Activated gamma-delta T cell treated with anti-CD3 and anti-CD28 coated beads, Interleukin-2, amount 50 U/mL, for 16 hours (primary cell): ENCODE measurements at places on chromosomes 4 and X.
A peak's percentile ranks its signal among the peaks of the same experiment; 100 is the strongest.

- no peak for DNase-seq
Measured at GRCh38 chr4:74635490-74636123, 158.7 kb downstream of the BTC start.

- no peak for DNase-seq
Measured at GRCh38 chrX:143455046-143455445, 62.2 kb downstream of the SPANXN3 start.

DNA sequence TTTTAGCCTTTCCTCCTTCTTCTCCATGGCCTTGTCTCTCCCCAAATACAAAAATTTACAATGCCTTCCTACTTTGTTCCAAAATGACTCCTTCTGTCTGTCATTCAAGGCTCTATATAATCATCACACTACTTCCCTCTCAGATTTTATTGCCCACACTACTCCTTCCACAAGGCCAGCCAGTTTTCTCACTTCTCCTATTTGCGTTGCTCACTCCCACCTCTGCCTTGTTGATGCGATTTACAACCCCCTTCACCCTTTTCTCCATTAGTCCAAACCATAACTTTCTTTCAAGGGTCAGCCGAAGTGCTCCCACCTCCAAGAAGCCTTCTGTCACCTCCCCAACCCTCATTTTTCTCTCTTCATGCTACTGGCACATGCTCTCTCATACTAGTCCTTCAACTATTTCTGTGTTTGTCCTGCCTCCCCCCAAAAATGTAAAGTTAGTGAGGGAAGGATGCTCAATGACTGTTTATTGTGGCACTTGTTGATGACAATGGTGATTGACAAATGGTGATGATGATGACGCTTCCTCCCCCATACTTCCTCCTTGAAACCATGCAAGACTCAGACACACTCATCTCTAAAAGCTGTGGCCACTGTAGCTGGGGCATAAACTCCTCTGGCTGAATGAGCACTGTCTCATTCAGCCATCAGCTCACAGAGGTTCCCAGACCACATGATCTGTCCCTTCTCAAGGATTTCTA, 2.7 kb upstream of the XKRX start:
- no peak for DNase-seq

DNA sequence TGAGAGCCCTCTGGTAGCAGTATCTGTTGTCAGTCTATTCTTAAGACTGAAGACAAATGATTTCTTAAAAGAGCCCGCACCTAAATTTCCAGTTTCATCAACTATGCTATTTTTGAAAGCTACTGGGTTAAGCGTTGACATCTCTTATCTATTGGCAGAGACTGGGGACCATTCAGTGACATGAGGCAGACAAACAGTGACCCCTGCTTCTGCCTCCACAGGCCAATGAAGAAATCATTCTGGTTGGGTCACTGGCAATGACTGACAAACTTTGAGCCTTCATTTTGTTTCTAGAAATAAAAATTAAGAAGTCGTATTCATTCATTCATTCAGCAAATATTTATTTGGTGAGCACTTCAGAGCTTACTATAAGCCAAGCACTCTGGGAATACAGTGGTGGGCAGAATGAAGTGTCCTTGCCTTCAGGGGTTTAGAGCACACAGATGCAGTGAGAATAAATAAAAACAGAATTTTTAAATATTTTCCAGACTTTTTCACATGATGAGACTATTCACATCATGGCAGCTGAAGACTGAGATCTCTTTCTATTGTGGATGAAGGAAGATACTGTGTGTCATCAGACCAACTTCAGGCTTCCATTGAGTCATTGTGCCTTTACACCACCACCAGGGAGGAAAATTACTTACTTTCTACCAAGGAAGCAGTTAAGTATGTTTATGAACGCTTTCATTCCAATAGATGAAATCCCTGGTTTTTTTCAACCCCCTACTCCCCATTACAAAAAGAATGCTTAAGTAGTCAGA, 36.0 kb downstream of the SORBS2 start:
- DNase-seq: no peak

GRCh38 chrX:19742826-19743225, 144.6 kb downstream of the SH3KBP1 start:
- no peak for DNase-seq

- DNase-seq: no peak
Measured at GRCh38 chr4:105066401-105066800, 80.3 kb upstream of the TET2 start.

DNA sequence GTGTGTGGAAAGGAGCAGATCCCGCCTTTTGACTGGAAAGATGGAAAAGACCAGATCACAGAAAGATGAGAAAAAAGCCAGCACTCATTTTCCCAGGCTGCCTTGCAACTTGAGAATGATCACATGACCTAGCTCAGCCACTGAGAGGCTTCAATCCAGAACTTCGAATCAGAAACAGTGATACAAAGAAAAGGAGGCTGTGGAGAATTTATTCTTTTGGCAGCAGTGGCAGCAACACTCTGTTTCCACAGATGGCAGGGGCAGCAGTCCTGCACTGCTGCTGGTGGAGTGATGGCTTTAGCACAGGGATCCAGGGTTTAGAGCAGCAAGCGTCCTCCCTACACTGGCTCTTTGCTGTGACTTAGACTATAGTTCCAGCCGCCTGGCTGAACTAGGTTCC, 77.8 kb upstream of the SH3RF1 start:
- DNase-seq: no peak

DNA sequence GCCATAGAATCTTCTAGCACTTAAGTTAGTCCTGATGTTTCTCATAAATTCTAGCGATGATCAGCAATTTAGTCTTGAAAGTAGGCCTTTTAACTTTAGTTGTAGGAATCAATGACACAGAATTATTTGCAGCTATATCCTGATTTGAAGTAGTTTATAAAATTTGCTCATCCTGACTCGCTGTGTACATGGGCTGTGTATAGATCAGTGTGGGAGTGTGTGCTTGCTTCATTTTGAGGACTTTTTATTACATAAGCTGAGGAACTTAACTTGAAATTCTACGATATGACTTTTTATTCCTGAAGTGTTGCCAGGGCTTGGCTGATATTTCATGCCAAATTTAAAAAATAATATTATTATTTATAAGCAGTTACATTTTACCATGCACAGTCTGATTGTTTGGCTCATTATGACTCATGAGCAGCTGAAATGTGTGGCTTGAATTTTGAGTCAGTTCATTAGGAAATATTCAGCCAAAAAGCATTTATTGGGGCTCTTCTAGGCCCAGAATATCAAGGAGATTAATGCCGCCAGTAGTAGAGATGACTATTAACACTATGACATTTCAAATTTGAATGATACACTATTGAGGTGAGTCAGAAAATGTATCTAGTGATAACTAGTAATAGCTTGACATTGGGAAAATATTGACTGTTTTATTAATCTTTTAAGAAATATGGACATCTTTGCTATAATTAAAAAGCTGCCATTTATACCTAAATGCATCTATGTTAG, 128.9 kb upstream of the LIMCH1 start:
- no peak for DNase-seq

DNA sequence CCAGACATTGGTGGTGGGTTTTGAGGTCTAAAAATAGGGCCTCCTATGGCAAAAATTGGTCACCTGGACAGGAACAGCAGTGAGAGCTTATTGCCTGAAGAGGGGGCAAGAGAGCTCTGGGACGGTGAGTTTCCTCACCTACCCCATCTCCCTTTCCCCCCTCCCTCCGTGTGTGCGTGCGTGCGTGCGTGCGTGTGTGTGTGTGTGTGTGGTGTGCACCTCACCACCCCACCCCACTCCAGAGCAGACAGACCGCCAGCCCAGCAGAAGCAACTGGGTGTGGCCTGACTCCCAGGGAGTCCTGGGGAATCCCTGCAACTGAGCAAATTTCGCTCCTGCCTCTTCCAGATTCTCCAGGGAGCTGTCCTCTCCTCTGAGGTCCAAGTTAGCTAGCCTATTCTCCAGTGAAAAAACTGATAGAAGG, 44.7 kb downstream of the PRPS1 start:
- peak; percentile 68 for DNase-seq

DNA sequence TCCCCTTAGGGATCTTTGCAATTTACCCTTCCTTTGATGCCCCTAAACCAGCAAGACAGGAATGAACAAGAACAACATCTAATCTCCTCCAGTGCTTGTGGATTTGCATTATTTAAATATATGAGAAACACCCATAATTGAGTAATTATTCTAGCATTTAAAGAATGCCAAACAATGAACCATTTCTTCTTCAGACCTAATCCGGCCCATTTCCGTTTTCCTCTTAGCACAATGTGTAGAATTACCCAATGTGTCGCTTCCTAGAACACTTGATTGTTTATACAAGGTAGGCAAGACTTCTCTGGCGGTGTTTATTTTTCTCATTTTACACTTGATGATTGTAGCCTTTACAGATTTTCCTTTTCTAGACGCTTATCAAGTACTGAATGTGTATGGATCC, 43.5 kb downstream of the CLDN34 start:
- DNase-seq: no peak
